ENCODE measurements at places on chromosomes 7 and 10.

GRCh38 chr10:30847199-30847598, 184.5 kb downstream of the ZNF438 start:
- no peak for DNase-seq

- DNase-seq = peak; percentile 88
Measured at GRCh38 chr7:98178321-98178720, 32.9 kb upstream of the BHLHA15 start.

DNA sequence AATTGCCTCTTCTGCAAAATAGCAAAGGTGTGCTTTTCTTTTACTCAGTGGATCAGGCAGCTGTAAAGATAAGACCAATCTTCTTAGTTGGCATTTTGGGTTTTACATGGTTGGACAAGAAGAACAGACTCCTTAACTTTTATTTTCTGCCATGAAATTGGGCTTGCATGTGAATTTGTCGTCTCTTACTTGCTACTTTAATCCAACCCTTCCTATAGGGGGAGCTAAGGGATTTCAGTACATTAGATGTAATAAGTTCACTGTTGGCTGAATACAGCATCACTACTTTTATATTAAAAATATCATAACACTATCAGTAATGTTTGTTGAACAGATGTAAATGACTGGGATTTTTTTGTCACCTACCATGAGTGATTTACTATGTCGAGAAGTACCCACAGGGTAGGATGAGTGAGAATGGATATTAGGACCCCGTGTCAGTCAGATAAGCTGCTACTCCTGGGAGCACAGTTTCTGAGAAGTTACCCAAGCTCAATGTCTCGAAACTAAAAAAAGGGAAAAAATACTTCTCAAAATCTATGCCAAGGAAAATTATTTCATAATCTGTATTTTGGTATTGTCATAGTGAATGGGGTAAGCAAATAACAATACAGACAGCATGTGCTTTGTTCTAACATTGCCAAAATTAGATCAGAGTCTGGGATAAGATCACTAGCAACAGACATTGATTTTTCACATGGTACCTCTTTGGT, 127.4 kb upstream of the AGR3 start:
- no peak for DNase-seq

DNA sequence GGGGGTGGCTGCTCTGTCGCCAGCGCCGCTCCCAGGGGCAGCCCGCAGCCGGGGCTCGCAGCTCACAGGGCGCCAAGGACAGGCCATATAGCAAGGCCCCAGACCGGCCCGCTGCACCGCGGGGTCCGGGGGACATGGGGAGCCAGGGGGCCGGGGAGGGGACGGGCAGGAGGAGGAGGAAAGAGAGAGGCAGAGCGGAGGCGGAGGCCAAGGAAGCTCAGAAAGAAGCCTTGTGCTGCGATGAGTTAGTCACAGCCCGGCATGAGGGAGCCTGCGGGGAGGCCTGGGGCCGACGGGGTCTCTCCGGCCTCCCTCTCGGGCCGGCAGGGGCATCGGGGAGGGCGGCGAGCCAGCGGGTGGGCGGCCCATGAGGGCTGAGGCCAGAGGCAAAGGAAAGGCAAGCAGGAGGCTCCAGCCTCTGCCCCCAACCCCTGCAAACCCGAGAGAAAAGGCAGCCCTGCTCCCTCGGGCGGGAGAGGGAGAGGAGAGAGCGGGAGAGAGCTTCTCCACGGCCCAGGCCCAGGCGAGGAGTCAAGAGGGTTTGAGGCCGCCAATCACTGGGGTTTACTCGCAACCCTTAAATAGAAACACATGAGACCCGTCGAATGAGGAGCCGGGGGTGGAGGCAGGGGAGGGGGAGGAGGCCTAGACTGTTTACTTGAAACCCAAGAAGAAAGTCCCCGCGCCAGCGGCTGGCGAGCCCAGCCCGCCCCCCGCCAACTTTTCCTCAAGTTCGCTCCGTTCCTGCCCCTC, 167.9 kb downstream of the NEURL1 start:
- no peak for DNase-seq

GRCh38 chr10:29130190-29130673, 158.6 kb upstream of the LYZL1 start:
- DNase-seq = no peak

DNA sequence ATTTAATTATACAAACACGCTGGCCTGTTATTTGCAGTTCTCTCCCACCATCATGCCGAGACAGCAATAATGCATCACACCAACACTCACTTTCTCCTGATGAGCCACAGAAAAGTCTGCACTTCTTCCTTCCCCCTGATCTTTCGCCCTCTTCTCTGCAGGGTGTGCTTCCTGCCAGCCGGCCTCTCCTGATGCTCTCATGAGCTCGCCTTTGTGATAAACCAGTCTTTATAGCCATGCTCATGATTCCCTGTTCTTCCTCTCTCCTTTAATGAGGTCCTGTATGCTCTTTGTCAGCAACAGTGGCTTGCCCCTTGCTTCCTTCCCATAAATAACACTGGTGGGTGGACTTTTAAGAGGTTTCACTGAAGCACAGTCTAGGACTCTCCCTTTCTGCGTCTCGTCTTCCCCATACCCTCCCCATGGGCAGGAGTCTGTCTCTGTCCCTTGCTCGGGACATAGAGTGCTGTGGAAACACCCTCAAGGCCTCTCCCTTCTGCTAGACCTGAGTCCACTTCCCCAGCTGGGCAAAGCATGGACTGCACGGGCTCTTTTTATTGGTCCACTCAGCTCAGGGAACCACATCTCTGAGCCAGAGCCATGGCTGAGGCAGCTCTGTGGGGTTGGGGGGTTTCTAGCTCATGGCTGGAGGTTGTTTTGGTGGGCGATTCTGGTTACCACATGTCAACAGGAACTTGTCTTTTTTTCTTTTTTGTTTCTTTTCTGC, 133.9 kb downstream of the C10orf105 start:
- DNase-seq = no peak

- no peak for DNase-seq
Measured at GRCh38 chr10:131725581-131726069, 175.2 kb upstream of the PPP2R2D start.

GRCh38 chr10:70258216-70258615, 25.0 kb upstream of the PPA1 start:
- no peak for DNase-seq

DNA sequence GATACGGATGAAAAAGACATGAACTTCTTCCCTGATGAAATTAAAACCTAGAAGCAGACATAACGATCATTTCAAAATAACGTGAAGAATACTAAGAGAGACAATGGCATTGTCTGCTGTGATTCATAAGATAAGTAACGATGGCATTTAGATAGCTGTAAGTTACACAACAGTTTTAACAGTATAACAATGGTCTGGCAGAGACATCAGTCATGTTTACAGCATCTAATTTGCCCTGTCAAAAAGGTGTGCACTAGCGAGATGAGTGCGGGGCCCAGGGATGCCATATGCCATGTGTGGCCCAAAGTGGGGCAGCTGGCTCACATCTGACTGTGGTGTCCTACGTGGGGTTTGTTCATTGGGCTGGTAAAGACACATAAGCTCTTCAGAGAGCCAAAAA, 55.7 kb upstream of the RHEB start:
- no peak for DNase-seq

- no peak for DNase-seq
Measured at GRCh38 chr7:74282748-74283459, 6.3 kb upstream of the CLIP2 start.

DNA sequence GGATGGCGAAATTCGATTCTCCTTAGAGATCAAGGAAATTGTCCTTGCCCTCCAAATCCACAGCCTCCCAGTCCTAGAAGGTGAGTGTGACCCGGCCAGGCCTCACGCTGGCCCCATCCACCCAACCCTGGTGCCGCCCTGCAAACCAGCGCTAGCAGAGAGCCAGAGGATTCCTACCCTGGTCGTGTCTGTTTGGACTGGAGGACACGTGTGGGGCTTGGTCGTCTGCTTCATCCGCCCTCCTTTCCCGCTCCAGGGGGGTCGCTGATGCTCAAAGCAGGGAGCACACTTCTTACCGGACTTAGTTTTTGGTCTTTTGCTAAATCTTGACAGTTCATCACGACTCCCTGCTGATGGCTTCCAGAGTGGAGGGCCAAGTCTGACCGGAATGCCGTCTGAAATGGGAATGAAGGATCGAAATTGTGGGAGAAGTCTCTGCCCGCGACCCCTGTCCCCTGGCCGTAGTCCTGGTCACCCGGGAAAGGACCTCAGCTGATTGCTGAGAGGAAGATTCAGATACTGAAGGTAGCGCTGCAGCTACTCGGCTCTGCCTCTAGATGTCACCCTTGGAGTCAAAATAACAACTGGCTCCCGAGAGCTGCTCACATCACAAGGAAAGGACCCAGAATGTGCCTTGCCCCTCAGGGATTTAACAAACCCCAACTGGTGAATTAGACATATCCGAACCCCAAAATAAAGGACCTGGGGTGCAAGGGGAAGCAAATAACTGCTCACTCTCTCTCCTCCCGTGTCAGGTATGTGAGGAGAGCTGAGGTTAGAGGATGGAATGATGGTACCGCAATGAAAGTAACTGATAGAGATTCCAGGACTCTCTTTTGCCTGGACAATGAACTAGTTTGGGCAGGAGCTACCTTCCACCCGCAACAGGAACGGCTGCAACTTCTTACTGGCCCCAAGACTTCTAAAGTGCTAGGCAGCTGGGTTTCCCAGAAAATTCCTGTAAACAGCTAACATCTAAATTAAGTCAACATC, 23.5 kb upstream of the ORC5 start:
- peak; percentile 46 for DNase-seq

GRCh38 chr7:135147341-135147898, 452 bp upstream of the TMEM140 start:
- no peak for DNase-seq

DNA sequence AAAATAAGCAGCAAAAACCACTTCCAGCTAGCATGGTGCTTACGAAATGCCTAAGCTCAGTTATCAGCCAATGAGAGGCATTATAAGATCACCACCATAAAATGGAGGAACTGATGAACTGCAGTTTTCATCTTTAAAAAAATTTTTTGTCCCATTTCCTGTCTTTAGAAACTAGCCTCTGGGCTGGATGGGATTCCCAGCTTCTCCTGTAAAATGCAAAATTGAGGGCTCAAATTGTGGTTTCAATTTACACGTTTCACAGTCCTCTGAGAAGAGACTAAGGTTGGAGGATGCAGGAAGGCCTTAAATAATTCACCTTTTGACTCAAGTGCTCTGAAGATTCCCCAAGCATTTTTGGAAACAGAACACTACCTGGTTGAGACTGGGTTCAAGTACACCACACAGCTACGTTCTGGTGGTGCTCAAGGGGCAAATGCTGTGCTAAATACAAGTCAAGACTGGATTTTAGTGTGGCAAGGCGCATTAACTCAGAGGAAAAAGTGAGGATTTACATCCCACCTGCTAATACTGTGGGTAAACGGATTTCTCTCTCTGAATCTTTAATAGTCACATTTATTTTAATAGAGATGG, 951 bp downstream of the ZNF25 start:
- DNase-seq = peak; percentile 6

DNA sequence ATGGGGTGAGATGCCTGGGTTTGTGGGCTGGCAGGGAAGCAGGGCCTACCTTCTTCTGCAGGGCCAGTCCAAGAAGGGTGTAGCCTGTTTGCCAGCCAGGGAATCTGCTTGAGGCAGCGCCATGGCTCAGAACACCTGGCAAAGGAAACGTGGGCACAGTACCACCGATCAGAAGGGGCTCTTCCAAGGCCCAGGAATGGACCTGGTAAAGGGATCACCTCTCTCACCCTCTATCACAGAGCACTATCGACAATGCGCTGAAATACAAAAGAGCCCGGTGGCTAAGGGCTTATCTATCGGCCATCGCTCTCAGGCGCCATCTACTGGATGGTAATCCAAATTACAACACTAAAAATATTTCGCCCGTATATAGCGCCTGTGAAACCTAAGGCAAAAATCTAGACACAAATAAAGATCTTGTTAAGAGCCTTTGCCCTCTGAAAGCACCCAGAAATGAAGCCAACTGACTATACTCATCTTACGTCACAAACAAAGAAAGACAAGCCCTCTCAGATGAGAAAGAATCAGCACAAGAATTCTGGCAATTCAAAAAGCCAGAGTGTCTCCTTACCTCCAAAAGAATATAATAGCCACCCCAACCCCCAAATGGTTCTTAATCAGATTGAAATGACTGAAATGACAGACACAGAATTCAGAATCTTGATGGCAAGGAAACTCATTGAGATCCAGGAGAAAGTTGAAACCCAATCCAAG, 217.8 kb upstream of the HPS1 start:
- no peak for DNase-seq

GRCh38 chr10:97898429-97898828, 48.8 kb downstream of the GOLGA7B start:
- DNase-seq = no peak
